ENCODE measurements at places on chromosomes 2 and 18.

GRCh38 chr18:56233595-56233994, 404.8 kb downstream of the TXNL1 start:
- no peak for DNase-seq

- DNase-seq = no peak
Measured at GRCh38 chr2:102185347-102185746, 1.5 kb upstream of the IL1RL2 start.

GRCh38 chr2:10493075-10493633, 45.0 kb upstream of the ODC1 start:
- DNase-seq = no peak

GRCh38 chr18:28804512-28805202, 627.7 kb upstream of the CDH2 start:
- no peak for DNase-seq

- DNase-seq = no peak
Measured at GRCh38 chr2:169393068-169393590, 30.8 kb upstream of the LRP2 start.

DNA sequence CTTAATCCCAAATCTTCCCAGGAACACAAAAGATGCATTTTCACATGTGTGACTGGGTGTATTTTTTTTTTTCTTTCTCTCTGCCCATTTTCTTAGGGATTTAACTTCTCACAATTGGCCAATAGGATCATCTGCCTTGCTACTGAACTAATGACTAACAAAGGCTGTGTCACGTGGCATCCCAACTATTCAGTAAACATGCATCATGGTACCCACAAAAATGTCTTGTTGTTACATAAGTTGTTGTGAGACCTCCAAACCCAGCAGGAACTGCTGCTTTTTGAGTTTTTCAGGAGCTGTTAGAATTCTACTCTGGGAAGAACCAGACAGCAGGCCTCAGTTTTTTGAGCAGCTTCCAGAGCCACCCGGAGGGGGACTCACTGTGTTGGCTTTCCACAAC, 31.9 kb downstream of the GAD1 start:
- no peak for DNase-seq

DNA sequence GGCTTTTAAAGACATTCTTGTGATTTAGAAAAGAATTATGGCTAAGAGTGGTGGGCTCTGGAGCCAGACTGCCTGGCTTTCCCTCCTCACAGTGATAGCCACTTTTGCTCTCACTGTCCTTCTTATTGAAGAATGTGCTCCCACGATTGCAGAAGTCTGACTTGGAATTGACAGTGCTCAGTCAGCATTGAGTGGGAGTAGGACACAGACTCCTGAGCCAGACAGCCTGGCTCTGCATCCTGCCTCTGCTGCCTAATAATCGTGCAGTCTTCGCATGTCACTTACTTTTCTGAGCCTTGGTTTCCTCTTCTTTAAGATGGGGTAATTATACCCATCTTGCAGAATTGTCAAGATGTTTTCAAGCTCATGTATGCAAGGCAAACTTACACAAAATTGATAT, 23.3 kb downstream of the SPATS2L start:
- no peak for DNase-seq

GRCh38 chr2:104852090-104852666, 1.7 kb upstream of the POU3F3 start:
- DNase-seq = no peak

DNA sequence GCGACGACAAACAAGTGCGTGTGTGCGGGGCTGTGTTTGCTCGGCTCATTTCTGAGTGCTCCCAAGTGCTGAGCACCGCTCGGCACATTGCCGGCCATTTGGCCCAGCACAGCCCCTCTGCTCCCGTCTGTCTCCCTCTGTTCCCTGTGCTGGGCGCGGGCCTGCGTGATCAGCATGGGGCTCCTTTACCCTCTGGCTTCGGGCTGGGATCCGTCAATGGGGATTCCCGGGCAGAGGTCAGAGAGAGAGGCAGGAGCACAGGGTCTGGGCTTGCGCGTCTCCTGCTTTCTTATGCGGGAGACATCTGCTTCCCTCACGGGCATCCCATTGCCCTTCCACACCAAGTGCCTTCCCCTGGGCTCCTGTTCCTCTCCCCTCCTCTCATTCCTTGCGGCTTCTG, 234.0 kb downstream of the ACKR3 start:
- DNase-seq = no peak

DNA sequence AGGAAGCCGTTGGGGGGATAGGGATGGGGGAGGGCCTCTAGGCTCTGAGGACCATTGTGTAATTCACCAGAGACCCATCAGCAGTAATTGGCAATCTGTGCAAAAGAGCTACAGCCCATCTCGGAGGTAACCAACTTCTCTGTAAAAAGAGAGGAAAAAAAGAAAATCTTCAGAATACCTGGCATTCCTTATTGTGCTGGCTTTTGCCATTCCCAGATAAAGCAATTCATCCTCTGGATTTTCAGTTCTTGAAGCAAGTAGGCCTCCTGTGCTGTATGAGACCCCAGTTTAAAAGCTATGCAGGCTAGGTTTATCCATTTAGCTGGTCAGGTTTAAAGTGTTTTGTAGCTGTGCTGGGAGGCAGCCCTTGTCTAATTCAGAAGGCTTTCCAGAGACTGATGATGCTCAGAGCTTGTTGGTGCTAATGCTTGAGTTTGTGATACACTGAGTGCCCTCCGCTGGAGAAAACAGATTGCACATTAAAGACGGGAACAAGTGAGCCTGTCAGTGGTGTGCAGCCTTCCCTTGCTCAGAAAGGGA, at the start of gene LRRTM4:
TSS of gene LRRTM4 (minus strand) at position 446 of the 540 bp plus-strand sequence.
- DNase-seq = no peak

GRCh38 chr2:9494081-9494480, 19.7 kb downstream of the IAH1 start:
- no peak for DNase-seq

DNA sequence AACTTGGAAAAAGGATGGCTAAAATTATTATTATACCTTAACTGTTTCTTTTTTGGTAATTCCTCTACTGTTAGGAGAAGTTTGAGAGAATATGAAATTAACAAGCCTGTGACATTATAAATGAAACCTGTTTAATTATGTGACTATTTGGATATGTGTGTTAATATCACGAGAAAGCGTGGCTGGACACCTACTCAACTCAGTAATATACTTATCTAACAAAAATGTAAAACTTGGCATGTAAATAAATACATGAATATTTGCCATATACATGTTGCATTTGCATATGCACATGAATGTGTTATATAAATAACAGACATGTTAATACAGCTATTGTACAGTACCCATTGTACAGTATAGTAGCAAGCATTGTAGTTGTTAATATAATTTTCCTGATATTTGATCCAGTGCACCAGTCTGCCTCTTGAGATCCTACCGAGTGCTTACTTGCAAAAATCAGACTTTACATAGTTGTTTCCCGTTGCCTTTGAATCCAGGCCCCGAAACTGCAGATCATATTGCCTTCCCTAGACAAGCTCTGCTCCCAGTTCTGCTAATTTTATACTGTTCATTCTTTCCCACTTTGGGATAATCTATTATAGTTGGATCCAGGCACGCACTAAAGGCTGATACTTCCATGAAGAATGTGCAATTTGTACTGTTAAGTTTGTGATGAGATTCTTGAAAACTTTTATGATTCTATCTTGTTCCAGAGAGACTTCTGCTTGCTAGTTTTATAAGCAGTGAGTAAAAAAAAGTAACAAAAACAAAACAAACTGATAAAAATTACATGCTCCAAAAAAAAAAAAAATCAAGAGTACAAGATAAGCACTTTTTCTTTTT, 395.6 kb downstream of the ARHGAP15 start:
- DNase-seq = no peak

DNA sequence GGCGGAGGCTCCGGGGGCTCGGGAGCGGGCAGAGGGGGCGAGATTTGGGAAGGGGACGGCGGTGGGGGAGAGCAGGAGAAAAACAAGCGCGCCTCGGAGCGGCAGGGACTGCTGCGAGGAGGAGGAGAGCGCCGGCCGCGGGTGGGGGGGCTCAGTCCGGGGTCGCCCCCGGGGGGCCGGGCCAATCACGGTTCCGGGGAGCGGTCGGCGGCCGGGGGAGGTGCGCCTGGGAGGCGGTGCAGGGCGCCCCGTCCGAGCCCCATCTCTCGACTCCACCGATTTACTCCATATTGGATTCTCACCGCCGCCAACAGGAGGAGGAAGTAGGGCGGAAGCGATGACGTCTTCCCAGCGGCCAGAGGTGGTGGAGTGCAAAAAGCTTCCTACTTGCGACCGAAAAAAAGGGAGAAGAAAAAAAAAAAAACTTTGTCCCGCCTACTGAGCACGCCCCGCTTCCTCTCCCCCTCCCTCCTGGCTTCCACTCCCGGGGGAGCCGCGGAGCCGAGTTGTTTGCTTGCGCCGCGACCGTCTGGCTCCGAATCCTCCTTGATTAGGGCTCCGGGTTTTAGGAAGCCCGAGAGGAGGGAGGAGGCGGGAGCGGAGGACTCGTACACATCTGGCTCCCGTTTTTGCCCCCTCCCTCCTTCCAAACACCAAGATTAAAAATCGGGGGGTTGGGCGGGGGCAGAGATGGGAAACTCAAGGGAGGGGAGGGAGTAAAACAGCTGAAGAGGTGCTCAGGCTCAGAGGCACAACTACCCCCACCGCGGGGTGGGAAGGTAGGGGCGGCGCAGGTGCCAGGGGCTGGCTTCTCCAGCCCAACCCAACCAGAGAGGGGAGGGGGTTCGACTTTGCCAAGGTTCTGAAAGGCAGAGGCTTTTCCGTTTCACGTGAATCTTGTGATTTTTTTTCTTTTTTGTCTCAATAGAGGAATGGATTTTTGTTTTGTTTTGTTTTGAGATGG, at the start of gene SPRED2:
TSS of gene SPRED2 (minus strand) at position 373 of the 964 bp plus-strand sequence. CDS start 612 bp downstream, outside the sequence.
- DNase-seq = no peak

DNA sequence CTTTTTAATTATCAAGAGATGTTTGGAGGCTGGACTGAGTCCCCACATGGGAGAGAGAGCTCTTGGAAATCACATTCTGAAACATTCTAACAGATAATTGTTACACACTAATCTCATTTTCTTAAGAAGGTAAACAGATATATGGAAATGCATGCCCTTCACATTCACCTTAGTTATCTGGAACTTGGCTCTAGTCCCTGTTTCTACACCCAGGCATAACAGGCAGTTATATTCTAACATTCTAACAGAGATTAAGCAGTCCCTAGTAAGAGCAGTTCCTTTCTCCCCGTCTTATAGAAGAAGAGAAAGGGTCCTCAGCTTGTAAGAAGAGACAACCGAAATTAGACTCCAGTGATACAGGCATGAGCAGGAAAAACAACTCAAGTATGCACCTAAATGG, 385.4 kb downstream of the SOX11 start:
- DNase-seq = no peak

DNA sequence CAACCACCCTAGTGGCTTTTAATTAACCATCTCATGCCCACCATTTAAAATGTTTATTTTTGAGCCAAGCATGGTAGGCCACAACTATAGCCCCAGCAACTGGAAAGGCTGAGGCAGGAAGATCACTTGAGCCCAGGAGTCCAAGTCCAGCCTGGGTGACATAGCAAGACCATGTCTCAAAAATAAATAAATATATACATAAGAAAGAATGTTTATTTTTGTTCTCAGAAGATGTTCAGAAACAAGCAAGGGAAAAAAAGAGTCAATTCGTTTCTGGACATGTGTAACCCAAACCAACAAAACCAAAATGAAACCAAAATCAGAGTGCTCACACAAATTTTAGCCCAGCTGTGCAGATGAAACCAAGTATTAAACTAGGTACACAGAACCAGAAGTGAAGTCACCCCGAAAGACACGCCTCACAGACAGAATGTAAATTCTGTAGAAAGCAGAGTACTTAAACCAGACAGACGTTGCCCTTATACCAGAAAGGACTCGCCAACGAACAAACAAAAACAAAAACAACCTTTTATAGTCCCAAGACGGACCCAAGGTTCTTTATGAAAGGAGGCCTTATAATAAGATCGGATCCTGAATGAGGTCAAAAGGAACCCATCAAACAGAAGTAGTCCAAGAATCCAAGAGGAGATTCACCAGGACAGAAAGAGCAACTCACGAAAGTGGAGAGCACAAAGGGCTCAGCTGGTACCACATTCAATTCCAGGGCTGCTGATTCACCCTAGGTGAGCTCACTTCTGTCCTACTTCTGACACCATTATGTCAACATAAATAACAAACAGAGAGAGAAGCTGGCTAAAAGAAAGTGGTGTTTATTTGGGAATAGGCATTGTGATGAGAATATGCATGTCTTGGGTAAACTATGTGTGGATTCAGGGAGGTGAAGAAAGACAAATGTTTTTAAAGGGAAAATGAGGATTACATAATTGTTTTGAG, 31.8 kb upstream of the MTCL1 start:
- no peak for DNase-seq

GRCh38 chr2:42207826-42208225, 38.7 kb downstream of the EML4 start:
- no peak for DNase-seq

DNA sequence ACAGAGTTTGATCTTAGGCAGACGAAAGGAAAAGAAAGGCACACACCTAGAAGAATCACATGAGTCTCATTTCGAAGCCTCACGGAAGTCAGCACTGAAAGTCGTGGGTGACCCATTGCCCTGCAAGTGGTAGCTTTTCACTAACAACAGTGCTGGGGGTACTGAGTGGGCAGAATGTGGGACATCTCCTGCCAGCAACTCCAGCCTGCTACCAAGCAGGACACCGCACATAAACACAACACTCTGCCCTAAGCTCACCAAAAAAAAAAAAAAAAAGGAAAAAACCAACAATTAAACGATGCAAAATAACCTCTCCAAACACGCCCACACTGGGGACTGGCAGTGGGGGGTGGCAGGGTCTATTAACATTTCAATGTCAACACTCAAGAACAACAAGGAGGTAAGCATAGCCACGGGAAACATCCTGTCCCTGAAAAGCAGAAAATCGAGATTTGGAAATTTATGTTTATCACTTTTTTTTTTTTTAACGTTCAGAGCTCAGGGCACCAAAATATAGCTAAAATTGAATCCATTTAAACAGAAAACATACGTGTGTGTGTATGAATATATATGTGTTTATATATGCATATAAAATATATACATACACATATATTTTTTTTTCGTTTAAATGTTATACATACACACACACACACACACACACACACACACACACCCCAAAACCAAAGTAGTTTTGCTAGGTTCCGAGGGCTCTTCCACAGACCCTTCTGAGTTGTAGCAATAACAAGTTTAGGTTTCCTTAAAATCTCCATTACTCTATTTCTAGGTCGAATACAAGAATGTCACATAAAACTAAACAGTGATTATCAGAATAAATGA, 2.2 kb downstream of the INO80D start:
- DNase-seq = no peak

DNA sequence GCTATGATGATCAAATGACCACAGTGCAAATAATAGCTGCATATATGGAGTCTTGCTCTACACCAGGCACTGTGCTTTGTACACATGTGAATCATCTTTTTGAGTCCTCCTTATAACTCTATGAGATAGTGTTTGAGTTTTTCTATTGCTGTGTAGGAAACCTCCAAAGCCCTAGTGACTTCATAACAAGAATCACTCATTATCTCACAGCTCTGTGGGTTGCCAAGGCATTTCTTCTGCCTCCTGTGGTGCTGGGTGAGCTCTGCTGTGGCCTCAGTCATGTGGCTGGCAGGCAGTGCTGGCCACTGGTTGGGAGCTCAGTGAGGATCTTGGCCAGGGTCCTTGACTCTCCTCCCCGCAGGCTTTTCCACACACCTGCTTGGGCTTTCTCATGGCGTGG, 153.4 kb downstream of the CAPN13 start:
- DNase-seq = no peak

All from stimulated activated CD4-positive, alpha-beta T cell treated with anti-CD3 and anti-CD28 coated beads, Interleukin-1b, Interleukin-23, amount 100 ng/mL, for 1 hour (primary cell).